T-helper 22 cell (primary cell): ENCODE measurements at places on chromosomes 13 and 19.

DNA sequence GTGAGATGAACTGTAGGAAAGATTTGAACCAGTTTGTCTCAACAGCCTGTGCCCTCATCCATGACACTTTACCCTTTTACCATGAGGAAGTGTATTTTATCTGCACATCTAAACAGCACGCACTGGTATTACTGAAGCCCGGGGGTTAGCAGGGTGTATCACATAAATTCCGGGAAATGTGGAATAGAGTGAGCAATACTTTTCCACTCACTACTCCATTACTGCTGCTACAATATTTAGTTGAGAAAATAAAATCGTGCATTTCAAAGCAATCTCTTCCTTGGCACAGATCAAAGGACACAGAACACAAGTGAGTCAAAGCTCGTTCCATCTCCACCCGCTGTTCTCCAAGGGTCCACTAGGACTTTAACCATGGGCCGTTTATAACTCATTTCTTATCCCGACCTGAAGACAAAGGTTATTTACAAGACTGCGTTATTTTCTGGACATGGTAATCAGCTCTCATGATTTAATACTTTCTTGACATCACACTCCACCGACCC, 35.2 kb downstream of the STK24 start:
- DNase-seq, result no peak

- DNase-seq, result no peak
Measured at GRCh38 chr13:33694546-33694945, 123.4 kb upstream of the RFC3 start.

- no peak for DNase-seq
Measured at GRCh38 chr13:108606424-108606823, 23.0 kb upstream of the MYO16 start.

GRCh38 chr13:85520445-85520844, 278.8 kb downstream of the SLITRK6 start:
- no peak for DNase-seq

GRCh38 chr13:43939086-43939485, 59.4 kb downstream of the LACC1 start:
- no peak for DNase-seq

GRCh38 chr13:44989941-44990340, 603 bp downstream of the GPALPP1 start:
- DNase-seq, result no peak

DNA sequence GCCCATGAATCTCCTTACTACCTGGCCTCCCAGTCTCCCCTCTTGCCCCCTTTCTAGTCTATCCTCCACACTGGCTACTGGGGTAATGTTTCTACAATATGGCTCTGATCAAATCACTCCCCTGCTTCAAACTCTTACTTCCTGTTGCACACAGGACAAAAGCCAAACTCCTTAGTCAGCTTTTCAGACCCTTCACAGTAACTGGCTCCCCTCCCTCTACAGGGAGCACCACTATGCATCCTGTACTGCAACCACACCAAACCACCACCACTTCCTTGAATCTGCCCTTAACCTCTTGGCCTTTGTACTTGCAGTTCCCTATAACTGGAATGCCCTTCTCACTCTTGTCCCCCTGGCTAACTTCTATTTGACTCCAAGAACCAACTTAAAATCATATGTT, 32.2 kb downstream of the DEDD2 start:
- no peak for DNase-seq

GRCh38 chr19:20247016-20247683, 80.1 kb downstream of the ZNF486 start:
- no peak for DNase-seq

DNA sequence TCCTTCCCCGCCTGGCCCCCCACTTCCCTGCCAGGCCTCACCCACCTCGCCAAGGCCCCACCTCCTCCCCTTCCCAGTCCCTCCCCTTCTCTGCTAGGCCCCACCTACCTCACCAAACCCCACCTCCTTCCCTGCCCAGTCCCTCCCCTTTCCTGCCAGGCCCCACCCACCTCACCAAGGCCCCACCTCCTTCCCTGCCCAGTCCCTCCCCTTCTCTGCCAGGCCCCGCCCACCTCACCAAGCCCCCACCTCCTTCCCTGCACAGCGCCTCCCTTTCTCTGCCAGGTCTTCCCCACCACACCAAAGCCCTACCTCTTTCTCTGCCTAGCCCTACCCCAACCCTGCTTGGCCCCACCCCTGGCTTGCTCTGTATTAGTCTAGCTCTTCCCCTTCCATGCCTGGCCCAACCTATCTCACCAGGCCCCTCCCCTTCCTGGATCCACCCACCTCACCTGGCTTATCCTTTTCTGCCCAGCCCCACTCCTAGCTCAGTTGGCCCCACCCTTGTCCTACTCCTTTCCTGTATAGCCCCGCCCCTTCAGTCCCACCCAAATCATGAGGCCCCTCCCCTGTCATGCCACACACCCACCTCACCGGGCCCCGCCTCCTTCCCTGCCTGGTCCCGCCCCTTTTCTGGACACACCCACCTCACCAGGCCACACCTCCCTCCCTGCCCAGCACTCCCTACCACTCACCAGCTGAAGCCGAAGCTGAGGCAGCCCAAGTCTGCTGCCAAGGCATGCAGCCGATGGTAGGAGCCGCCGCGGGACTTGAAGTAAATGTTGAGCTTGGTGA, 16.2 kb downstream of the CERS1 start:
- no peak for DNase-seq

DNA sequence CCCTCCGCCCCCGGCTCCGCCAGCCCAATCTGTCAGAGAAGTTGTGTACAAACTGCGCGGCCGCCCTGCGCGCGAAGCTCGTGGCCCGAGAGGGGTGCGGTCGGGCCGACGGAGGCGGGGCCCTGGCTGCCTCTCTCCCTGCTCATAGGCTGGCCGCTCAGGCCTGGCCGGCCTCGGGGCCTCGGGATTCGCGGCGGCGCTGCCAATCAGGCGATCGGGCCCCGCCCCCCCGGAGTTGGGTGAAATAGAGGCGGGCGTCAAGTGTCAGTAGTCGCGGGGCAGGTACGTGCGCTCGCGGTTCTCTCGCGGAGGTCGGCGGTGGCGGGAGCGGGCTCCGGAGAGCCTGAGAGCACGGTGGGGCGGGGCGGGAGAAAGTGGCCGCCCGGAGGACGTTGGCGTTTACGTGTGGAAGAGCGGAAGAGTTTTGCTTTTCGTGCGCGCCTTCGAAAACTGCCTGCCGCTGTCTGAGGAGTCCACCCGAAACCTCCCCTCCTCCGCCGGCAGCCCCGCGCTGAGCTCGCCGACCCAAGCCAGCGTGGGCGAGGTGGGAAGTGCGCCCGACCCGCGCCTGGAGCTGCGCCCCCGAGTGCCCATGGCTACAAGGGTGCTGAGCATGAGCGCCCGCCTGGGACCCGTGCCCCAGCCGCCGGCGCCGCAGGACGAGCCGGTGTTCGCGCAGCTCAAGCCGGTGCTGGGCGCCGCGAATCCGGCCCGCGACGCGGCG, at the start of gene KLF5:
Gene KLF5 (plus strand): TSS at position 270 of the 724 bp plus-strand sequence. CDS start 323 bp downstream, at position 593.
- DNase-seq, result peak; percentile 88

DNA sequence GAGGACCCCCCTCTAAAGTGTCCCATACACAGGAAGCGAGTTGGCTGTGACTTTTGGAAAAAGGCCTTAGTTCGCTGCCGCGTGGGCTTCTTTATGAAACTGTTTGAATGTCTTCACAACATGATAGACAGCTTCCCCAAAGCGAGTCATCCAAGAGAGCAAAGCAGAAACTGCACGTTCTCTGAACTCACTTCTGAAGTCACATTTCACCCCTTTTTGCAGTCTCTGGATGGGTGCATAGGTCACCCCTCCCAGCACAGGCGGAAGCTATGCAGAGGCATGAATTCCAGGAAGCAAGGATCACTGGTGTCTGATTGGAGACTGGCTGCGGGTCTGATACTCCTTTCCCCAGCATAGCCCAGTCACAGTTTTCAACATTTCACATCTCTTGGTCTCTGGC, 10.6 kb downstream of the GPI start:
- no peak for DNase-seq

DNA sequence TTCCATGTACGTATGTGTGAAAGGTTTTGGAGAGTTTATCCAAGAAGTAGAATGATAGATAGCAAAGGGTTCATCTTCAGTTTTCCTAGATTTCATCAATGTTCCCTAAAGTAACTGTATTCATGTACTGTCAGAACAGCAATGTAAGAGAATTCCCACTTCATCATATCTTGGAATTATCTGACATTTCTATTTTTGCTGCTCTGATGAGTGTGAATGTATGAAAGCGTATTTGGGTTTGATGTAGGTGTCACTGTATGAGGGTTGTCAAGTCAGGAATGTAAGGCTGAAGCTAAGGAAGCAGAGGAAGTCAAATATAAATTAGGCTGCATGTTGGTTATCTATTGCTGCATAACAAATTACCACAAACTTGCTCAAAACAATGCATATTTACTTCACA, 7.2 kb upstream of the KATNAL1 start:
- DNase-seq, result no peak

DNA sequence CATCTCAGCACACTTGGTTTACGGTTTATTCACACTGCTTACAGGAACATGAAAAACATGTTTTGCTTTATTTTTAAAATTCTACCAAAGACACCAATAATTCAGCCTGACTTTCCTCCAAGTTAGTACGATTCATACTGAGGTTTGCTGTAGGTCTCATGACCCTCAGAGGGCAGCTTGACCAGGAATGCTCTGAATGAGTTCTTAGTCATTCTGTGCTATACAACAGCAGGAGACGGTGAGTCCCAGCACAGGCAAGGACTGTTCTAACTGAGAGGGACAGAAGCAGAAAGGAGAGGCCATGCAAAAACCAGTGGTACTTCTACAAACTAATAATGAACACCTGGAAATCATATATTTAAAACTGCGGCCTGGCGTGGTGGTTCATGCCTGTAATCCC, 6.4 kb downstream of the GRTP1 start:
- DNase-seq, result no peak

DNA sequence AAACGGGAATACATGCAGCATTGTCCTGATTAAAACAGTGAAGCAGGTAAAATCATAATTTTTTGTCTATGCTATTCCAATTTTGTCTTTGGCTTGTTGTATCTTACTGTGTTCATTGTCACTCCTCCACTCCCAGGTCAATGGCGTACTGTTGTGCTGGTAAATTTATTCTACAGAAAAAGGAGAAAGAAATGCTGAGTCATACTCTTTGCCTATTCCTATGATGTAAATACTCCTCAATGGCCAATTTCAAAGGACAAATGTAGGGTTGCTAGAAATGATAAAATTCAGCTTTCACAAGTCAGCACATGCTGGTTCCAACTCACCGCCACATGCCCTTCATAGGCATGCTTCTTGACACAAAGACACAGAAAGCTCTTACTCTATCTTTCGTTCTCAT, 694.4 kb upstream of the PCDH20 start:
- DNase-seq, result no peak

DNA sequence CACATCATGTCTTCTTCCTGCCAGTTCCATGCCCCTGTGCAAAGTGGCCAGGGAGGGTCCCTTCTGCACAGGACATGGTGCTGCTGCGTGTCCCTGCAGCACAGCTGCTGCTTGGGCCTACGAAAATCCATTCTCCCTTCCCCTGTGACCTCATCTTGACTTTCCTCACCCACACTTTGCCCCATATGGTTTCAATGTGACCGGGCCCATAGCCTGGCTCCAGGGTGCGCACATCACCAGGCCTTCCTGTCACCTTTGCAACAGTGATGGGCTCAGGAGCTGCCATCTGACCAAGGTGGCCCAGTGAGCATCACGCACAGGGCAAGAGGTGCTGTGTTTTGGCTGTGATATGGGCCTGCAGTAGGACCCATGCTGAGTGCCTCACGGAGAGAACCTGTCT, 10.8 kb downstream of the PPP1R12C start:
- no peak for DNase-seq

DNA sequence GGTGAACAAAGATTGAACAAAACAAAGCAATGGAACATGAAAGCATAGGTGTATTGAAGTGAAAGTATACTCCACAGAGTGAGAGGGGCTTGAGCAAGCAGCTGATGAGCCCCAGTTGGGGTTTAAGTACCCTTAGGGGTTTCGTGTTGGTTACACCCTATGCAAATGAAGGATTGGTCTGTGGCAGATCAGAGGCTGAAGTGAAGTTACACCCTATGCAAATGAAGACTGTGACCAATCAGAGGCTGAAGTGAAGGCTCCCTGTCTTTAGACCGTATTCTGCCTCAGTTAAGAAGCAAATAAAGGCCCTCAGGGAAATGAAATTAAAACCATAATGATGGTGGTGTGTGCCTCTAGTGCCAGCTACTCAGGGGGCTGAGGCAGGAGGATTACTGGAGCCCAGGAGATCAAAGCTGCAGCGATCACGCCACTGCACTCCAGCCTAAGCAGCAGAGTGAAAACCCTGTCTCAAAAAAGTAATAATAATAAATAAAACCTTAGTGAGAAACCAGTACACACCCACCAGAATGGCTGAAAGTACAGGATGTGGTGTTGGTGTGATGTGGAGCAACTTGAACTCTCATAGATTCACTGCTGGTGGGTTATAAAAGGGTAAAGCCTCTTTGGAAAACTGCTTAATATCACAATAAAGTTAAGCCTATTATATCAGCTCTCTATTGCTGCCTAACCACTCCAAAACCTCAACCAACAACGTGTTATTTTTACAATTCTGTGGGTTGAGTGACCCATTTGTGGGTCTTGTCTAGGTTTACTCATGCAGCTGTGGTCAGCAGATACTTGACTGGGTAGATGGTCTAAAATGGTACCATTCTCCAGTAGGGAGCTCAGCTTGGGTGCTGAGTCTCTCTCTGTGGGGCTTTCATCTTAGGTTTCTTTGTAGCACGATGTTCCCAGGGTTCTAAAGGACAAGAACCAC, 12.8 kb upstream of the UPF3A start:
- DNase-seq, result no peak

GRCh38 chr19:51480590-51480989, 2.3 kb downstream of the CEACAM18 start:
- no peak for DNase-seq
